ENCODE measurements at places on chromosomes 5 and 9. TPM values are rescaled to one million over a fixed set of nuclear protein-coding genes. Genes with fewer than 3 reads are reported as not detected.

DDX4 gene
- not detected for total RNA-seq

PCDHGA6 gene
- 1.8 TPM for total RNA-seq

IRX1 gene
- not detected for total RNA-seq

SPATA31A3 gene
- not detected for total RNA-seq

SLC24A2 gene
- total RNA-seq = not detected

GRCh38 chr5:76691467-76692273, 24.3 kb upstream of the F2R start:
- no peak overlapping the region for H3K4me3 ChIP-seq
- H3K27me3 ChIP-seq = no peaks in the 10 kb centered on the region
- peaks cover 11% of the 10 kb centered on the region for H3K36me3 ChIP-seq
- no peak overlapping the region for H3K27ac ChIP-seq
- no peaks in the 10 kb centered on the region for H3K4me1 ChIP-seq
- no peak for DNase-seq

- H3K4me1 ChIP-seq = no peaks in the 10 kb centered on the region
- no peak for DNase-seq
- no peak overlapping the region for H3K4me3 ChIP-seq
Observed at GRCh38 chr5:143641549-143642355, 170.2 kb upstream of the HMHB1 start.

DNA sequence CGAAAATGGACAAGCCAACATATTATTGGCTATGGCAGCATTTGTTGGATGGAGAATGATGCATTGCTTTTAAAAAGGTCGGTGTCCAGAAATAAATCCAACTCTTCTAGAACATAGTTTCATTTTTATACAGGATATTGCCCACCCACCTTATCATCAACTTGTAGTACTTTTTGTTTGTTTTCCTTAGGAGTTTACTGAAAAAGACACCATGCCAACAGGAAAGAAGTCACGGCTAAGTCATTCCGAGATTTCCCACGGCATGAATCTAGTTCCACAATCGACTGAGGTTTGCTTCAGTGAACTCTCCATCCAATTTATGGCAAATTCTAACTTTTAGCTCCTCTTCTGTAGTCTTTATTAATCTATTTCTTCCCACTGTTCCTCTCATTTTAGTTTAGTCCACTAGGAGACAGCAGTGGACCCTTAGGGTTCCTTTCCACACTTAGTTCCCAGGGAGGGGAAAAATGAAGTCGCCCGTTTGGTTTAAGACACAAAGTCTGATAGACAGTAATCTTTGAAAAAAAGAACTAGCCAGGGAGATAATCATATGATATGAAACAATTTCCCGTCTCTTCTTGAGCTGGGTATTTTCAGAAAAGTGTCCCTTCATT, 237.5 kb downstream of the AP3B1 start:
- peaks cover 1% of the 10 kb centered on the region for H3K4me1 ChIP-seq
- H3K27ac ChIP-seq = no peak overlapping the region
- H3K36me3 ChIP-seq = peaks cover 16% of the 10 kb centered on the region
- no peak overlapping the region for H3K4me3 ChIP-seq
- DNase-seq = no peak
- no peaks in the 10 kb centered on the region for H3K27me3 ChIP-seq

- H3K4me3 ChIP-seq = no peak overlapping the region
- H3K4me1 ChIP-seq = no peaks in the 10 kb centered on the region
- DNase-seq = no peak
- peaks cover 18% of the 10 kb centered on the region for H3K27me3 ChIP-seq
Observed at GRCh38 chr9:107154291-107154690, 128.8 kb upstream of the RAD23B start.

DNA sequence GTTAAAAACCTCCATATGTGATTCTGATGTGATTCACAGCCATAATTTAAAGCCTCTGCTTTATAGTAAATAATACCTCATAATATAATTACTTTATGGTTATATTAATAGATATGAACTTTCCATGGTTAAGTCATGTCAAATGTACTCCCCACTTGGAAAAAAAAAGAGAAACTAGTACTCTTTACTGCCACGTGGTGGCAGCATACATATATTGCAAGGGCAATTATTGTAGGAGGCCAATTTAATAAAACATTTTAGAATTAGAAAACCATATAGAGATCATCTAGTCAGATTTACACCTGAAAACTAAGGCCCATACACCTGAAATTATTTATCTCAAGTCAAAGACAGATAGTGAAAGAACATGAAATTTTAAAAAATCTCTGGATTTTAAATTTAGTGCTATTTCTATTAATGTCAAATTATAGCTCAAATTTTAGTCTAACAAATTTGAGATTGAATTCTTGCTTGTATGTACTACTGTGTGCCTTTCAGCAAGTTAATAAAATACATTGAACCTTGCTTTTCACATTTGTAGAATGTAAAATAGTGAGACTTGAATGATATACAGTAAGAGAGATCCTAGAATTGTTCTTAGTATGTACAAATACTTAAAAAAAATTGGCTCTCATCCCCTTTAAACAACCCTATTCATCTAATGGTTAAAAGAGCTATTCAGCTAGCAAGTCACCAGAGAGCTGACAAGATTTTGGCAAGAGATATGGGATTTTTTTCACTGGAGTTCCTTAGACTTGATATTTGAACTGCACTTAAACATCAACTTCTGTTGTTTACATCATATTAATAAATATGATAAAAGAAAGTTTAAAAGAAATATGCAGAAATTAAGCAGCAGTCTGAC, 603.8 kb downstream of the TLE4 start:
- H3K4me1 ChIP-seq = no peaks in the 10 kb centered on the region
- no peaks in the 10 kb centered on the region for H3K36me3 ChIP-seq
- no peaks in the 10 kb centered on the region for H3K27me3 ChIP-seq
- H3K4me3 ChIP-seq = no peak overlapping the region
- DNase-seq = no peak

GRCh38 chr9:131639769-131640437, 94.6 kb downstream of the PRRT1B start:
- peaks cover 95% of the 10 kb centered on the region for H3K36me3 ChIP-seq
- H3K4me1 ChIP-seq = peaks cover 46% of the 10 kb centered on the region
- no peak overlapping the region for H3K4me3 ChIP-seq
- H3K27me3 ChIP-seq = no peaks in the 10 kb centered on the region
- peak overlapping the region; percentile 41 for H3K27ac ChIP-seq

GRCh38 chr5:2430606-2431005, 320.9 kb downstream of the IRX2 start:
- DNase-seq = no peak
- H3K27ac ChIP-seq = no peak overlapping the region
- H3K4me3 ChIP-seq = no peak overlapping the region
- H3K27me3 ChIP-seq = no peaks in the 10 kb centered on the region

DNA sequence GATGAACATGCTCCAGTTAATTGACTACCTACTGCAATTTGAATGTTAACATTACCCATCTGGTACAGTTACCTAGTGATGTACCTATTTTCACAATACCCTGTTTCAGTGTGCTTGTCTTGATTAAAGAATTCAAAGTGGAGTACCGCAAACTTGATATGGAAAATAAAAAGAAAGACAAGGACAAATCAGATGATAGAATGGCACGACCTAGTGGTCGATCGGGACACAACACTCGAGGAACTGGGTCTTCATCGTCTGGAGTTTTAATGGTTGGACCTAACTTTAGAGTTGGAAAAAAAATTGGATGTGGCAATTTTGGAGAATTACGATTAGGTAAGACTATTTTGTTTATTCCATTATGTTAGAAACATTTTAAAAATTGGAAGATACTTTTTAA, 33.5 kb downstream of the CSNK1G3 start:
- H3K27ac ChIP-seq = no peak overlapping the region
- peaks cover 18% of the 10 kb centered on the region for H3K36me3 ChIP-seq
- DNase-seq = no peak
- no peak overlapping the region for H3K4me3 ChIP-seq
- no peaks in the 10 kb centered on the region for H3K27me3 ChIP-seq

- H3K4me3 ChIP-seq = no peak overlapping the region
- H3K27me3 ChIP-seq = no peaks in the 10 kb centered on the region
- no peak overlapping the region for H3K27ac ChIP-seq
- H3K4me1 ChIP-seq = no peaks in the 10 kb centered on the region
Observed at GRCh38 chr5:3373391-3373790, 222.2 kb upstream of the IRX1 start.

- no peak overlapping the region for H3K4me3 ChIP-seq
- H3K27ac ChIP-seq = no peak overlapping the region
- no peaks in the 10 kb centered on the region for H3K36me3 ChIP-seq
- no peaks in the 10 kb centered on the region for H3K4me1 ChIP-seq
- H3K27me3 ChIP-seq = no peaks in the 10 kb centered on the region
Observed at GRCh38 chr5:85453026-85453349, 1068.3 kb upstream of the EDIL3 start.

Data from activated B cell treated with CpG ODN at 0.5 μM for 24 hours (primary cell).